OCI-LY7 (cell line): ENCODE measurements at places on chromosomes 16 and 17.

GRCh38 chr16:11296706-11297491, 15.8 kb upstream of the PRM1 start:
- peak; percentile 74 for DNase-seq

- no peak for DNase-seq
Observed at GRCh38 chr16:89118361-89119165, 24.9 kb downstream of the ACSF3 start.

GRCh38 chr17:6104956-6105648, 34.9 kb downstream of the WSCD1 start:
- no peak for DNase-seq

GRCh38 chr17:43813386-43813785, 19.6 kb downstream of the MPP3 start:
- DNase-seq, result no peak

DNA sequence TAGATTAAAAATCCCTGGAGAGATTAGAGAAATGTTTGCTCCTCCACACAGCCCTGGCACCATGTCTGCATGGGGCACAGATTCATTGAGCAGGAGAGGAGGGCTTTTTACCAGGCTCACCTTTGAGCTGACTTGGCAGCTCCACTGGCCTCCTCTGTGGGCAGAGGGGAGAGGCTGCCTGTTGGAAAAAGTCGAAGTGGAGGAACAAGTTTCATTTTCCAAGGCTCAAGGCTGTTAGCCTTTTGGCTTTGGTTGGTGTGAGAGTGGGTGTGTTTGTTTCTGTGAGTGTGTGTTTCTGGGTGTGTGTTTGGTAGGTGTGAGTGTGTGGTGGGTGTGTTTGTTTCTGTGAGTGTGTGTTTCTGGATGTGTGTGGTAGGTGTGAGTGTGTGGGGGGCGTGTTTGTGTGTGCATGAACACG, 5.6 kb downstream of the TMEM238L start:
- no peak for DNase-seq

DNA sequence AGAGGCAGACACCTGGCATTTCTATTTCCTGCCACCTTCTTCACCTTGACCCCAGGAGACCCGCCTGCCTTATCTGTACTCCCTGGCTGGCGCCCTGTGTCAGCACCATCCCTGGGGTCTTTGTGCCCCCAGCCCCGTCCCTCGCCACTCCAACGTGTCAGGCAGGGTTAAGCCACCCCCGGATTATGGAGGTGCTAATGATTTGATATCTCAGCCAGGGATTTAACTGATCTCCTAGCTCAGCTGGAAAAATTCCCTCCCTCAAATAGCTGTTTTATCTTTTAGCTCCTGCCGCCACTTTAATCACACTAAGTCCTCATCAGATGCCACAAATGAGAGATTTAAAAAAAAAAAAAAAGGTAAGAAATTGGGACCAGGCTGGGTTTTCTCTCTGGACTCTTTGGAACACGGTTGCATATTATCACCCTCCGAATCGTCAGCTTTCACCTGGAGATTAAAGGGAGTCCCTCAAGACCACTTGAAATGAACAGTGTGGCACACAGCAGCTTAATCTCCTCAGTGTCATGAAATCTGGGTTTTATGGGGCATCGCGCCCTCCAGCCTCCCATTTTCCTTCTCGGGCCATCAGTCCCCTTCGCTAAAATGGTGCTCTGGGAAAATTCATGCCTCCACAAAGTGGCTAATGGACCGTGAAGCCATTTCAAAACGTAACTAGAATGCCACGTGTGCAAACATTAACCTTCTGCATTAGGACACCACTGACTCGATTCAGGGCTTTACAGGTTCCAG, 26.2 kb upstream of the WFDC1 start:
- DNase-seq, result no peak

GRCh38 chr17:4969047-4969550, 1.5 kb upstream of the SPAG7 start:
- DNase-seq, result no peak

GRCh38 chr17:76307299-76307965, 644 bp downstream of the QRICH2 start:
- DNase-seq, result no peak

DNA sequence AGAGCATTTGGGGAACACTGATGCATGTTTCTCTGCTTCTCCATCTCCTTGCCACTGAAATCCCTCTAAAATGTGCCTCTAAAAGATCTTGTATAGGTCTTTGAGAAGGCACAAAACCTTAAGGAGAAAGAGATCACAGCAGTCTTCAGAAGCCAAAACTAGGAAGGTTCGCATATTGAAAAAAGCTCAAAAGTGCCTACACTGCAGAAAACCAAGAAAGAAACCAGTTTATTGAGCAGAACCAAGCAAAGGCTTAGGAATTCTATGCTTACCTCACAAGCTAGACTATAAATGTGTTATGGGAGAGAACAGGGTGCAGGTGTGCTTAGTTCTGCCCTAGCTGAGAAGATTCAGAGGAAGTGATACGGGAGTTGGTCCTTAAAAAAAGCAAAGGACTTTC, 16.6 kb downstream of the DGKE start:
- no peak for DNase-seq

DNA sequence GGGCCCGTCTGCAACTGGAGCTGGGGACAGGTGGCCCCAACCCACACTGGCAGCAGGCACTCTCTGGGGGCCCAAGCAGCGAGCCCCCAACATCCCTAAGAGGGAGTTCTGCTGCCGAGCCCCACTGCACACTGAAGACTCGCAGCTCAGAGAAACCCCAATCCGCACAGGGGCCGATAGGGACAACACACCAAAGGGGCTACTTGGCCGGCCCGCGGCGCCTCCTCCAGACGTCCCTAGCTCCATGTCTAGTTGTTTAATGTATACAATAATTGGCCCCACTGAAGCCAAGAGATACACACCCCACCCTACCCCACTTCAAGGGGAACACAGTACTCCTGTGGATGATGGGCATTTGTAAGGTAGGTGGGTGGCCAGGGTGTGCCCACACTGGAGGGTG, 62.7 kb downstream of the ZNF423 start:
- no peak for DNase-seq

- DNase-seq, result no peak
Observed at GRCh38 chr16:63187638-63188037, 1151.4 kb upstream of the CDH8 start.

DNA sequence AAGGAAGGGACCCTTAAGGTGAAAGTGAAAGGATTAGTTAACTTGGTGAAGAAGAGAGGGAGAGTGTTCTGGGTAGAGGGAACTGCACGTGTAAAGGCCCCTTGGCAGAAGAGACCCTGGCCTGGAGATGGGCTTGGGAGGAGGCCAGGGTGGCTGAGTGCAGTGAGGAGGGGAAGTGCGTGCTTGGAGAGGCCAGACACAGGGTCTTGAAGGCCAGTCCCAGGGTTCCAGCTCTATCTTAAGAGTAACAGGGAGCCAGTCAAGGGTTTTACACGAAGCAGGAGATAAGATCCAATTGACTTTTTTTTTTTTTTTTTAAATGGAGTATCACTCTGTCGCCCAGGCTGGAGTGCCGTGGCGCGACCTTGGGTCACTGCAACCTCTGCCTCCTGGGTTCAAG, 15.2 kb upstream of the DOK4 start:
- DNase-seq, result no peak

GRCh38 chr17:67717192-67717623, 528 bp upstream of the NOL11 start:
- DNase-seq, result no peak

DNA sequence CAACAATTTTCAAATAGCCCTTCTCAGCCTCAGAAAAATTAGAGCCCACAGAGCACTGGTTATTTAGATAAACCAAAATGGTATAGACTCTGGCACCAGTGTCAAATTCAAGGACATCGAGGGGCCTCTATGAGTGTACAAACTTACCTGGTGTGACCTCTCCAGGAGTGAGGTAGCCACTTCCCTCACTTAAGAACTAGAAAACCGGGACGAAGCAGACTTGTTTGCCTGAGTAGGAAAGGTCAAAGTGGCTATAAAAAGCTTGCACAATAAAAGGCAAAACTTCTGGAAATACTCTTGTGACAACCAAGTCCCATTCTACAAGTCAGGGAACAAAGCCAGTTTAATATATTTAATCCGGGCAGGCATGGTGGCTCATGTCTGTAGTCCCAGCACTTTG, 39.2 kb upstream of the PRSS54 start:
- DNase-seq, result no peak

GRCh38 chr16:1099189-1100083, 3.4 kb upstream of the C1QTNF8 start:
- no peak for DNase-seq

GRCh38 chr17:78925234-78925633, at the start of gene TIMP2:
TIMP2 (minus strand) TSS chr17:78925387; CDS start chr17:78925088, 299 bp downstream.
- peak; percentile 52 for DNase-seq

DNA sequence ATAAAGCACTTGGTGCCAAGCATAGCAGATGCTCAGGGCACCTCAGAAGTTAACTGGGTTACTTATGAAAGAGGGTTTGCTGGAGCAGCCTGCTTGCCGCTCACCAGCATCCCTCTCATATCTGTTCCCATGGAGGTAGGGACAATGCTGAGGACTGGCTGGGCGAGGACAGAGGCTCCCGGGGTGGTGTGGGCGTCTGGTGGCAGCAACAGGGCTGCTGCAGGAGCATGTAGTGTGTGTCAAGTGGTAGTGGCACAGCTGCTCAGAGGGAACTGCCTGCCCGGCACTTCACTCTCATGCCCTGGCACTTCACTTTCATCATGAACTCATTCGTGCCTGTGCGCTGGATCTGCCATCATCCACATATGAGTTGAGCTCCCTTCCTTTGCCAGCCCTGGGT, 26.9 kb upstream of the ZNHIT3 start:
- DNase-seq, result no peak

DNA sequence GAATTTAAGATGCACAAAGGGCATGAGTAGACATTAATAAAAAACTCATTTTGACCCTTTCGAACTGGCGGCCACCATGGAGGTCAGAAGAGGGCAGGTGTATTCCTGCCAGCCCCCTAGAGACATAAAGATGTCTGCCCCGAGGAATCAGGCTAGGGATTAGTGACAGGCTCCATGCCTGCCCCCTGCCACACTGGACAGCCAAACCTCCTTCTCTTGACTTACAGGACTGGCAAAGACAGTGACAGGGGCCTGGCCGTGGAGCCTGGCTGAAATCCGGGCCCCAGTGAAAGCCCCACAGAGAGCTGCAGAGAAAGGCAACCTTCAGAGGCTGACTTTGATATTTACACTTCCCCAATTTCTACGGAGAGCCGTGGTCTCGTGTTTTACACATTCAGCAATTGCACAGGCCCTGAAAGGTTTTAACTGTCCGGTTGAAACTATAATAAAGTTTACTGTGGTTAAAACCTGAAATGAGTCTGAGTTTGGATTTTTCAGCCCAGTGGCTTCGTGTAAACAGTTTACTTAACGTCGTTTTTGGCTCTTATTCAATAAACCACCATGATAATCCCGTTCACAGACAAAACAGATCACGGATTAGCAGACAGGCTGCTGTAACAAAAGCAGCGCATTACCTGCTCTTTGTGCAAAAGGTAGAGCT, 243.9 kb upstream of the MYOCD start:
- DNase-seq, result no peak

- no peak for DNase-seq
Observed at GRCh38 chr16:57635266-57636097, 7.1 kb downstream of the ADGRG1 start.

- no peak for DNase-seq
Observed at GRCh38 chr17:50102164-50102991, 7.2 kb downstream of the PDK2 start.

DNA sequence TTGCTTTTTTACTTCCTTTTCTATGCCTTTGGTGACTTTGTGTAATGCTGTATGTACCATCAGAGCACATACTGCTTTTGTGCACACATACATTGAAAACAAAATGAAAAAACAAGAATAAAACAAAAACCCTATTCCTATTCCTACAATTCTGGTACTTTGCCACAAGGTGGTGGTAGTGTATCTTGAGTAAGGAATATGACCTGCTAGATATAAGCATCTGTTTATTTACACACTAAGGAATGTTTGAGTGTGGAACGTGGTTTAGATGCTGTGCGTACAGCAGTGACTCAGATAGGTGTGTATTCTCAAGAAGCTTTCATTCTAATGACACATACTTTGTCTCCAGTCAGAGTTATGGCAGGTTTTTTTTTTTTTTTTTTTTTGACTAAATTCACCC, 606.2 kb downstream of the WWOX start:
- DNase-seq, result peak; percentile 22

GRCh38 chr17:38898291-38898679, 27.1 kb upstream of the LASP1NB start:
- DNase-seq, result peak; percentile 38

GRCh38 chr17:71632328-71632727, 488.5 kb upstream of the SOX9 start:
- DNase-seq, result no peak

DNA sequence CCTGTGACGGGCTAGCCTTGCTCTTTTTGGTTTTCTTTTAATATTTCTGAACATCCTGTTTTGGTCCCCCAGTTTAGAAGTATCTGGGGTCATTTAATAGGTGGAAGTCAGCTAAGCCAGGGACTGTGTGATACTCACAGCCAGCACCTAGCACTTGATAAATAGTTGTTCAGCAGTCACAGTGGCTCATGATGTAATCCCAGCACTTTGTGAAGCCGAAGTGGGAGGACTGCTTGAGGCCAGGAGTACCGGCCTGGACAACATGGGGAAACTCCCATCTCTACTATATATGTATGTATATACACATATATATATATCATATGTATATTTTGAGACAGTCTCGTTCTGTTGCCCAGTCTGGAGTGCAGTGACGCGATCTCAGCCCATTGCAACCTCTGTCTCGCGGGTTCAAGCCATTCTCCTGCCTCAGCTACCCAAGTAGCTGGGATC, 1.8 kb upstream of the ZNRF1 start:
- no peak for DNase-seq

GRCh38 chr17:28071891-28072606, 29.6 kb downstream of the NLK start:
- peak; percentile 65 for DNase-seq

GRCh38 chr16:86733546-86734254, 155.4 kb downstream of the FOXL1 start:
- no peak for DNase-seq

- DNase-seq, result peak; percentile 89
Observed at GRCh38 chr17:64455993-64456885, 7.3 kb downstream of the MILR1 start.

- no peak for DNase-seq
Observed at GRCh38 chr17:8960325-8961140, 5.0 kb downstream of the PIK3R5 start.

GRCh38 chr16:57500578-57501111, 14.4 kb upstream of the DOK4 start:
- peak; percentile 11 for DNase-seq

GRCh38 chr17:34721326-34721725, 141.9 kb downstream of the TMEM132E start:
- DNase-seq, result no peak
